Gastroesophageal sphincter (tissue), 4 donors: ENCODE measurements at places on chromosomes 13 and 19.

GRCh38 chr19:22332924-22333323 is 46.7 kb downstream of the ZNF729 start:
- ATAC-seq, result no peak

GRCh38 chr19:1079566-1080111 is 12.7 kb downstream of the ARHGAP45 start:
- ATAC-seq, result no peak

- no peak for ATAC-seq
Observed at GRCh38 chr19:39765091-39766076, 13.3 kb upstream of the LEUTX start.

DNA sequence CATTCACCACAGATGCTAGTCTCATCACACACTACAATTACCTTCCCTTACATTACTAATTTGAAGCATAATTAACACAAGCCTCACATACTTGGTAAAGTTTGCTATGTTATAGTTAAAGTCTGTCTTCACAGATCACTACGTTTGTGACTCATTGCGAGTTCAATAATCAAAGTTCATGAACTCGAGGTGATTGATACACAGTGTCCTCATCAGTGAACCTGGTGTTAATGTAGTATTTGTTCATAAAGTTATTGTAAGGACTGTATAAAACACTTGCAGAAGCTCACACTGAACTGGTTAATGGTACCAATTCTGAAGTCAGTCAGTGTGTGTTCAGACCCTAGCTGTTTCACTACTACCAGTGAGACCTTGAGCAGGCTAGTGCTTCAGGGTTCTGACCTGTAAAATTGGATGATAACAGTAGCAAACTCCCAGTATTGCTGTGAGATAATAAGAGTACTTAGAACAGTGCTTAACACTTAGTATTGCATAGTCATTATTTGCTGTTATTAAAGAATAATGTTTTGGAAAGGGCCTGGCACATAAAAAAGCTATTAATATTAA is 313.3 kb downstream of the LIG4 start:
- no peak for ATAC-seq

GRCh38 chr19:913080-913748 is at the start of gene R3HDM4:
Gene R3HDM4 (minus strand): TSS chr19:913219. CDS start chr19:913157, 62 bp downstream.
- ATAC-seq, result peak; percentile 93

- no peak for ATAC-seq
Observed at GRCh38 chr19:39416152-39417120, 4.0 kb downstream of the PLEKHG2 start.

GRCh38 chr13:69904784-69905183 is 202.8 kb upstream of the ATXN8OS start:
- ATAC-seq, result no peak

DNA sequence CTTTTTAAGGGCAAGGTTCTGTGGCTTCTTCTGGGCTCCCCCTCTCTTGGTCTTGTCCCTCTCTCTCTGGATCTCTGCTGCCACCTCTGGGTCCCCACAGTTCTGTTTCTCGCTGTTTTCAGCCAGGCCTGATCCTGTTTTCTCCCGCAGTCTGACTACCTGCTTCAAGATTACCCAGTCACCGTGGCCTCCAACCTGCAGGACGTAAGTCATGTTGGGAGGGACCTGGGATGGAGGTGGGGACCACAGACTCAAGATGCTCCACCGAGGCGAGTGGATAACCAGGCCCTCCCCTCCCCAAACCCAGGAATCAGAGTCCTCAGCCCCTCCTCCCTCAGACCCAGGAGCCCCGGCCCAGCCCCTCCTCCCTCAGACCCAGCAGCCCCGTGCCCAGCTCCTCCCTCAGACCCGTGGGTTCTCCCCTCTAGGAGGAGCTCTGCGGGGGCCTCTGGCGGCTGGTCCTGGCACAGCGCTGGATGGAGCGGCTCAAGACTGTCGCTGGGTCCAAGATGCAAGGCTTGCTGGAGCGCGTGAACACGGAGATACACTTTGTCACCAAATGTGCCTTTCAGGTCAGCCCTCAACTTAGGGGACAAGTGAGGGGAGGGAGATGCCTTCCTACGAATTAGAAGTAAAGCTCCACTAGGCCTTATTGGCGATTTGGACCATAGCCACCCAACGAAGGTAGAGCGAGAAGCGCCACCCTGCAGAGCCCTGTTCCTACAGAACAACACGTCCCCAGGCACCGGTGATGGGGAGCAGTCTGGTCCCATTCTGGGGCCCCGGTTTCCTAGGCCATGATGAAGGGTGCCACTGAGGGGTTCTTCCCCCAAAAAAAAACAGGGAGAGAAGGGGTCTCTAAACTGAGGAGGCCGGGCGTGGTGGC is 2.2 kb downstream of the FLT3LG start:
- ATAC-seq, result no peak

DNA sequence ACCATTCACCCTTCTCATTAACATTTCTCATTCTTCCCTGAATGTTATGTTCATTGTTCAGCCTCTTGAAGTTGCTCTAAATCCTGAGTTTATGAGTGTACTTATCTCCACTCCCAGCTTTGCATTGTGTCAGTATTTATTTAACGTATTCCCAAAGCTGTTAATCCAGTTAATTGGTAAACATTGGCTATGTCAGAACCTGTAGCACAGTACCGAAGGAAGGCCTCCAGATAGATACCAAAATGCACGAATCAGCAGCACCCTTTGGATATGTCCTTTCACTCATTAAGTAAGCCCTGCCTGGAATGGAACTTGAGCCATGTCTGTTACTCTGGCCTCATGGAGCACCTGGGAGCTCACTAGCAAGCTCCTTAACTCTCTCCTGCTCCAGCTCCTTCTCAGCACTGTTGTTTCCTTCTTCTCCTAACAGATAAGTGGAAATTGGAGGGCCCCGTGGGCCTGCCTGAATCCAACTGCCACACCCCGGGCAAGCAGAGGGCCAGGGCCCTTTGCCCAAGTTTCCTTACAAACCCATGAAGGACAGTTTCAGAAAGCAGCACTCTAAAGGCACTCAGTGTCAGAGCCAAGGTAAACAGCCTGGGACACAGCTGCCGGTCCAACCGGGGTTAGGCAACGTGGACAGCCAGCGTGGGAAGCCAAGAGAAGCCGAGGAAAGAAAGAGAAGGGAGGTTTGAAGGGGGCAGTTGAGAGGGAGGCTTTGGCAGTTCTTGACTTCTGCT is 155.0 kb upstream of the SERP2 start:
- peak; percentile 87 for ATAC-seq

DNA sequence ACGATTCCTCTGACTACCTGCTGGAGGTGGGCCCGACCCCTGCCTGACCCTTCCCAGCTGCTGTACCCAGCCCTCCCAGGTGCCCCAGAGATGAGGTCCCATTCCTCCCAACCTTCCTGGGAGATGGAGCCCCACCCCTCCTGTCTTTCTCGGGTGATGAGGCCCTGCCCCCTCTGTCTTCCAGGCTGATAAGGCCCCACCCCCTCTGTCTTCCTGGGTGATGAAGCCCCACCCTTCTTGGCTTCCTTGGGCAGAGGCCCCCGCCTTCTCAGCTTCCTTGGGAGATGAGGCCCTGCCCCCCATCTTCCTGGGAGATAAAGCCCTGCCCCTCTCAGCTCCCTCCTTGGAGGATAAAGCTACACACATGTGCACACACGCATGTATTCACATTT is 47.9 kb downstream of the CERS4 start:
- ATAC-seq, result no peak

DNA sequence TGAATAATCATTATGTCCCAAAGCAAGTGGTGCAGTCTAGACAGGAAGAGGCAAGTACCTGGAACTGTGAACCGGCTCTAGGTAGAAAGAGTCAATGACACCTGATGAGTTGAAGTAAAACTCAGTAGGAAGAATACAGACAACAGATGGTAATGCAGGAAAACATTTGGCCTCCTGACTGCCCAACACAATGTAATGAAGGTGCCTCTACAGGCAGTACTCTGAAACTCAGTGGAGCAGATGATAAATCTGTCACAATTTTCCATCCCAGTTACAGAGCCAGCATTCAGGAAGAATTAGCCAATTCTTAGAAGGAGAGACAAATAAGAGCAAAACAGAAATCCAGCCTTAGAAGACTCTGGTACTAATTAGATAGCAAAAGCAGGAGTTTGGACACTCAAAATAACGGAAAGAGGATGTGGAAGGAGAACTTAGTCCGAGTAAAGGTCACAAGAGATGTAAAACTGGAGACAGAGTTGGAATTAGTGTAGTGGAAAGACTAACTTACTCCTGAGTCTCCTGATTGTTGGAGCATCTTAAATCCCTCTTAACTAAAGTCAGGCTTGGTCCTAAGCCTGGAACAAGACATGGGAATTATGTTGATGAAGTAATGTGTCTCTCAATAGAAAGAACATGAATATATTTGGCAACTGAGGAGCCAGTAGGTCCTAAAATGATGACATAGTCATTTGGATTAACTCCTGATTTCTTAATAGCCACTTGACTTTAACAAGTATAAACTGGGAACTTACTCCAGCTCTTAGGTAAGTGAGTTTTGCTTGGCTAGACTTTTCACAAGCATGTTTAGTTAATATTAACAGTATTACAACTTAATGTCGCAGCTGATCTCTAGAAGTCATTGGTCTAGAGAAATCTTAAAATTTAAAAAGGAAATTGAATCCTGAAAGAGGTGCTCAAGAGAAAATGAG is 457.3 kb upstream of the MIR17HG start:
- ATAC-seq, result no peak

DNA sequence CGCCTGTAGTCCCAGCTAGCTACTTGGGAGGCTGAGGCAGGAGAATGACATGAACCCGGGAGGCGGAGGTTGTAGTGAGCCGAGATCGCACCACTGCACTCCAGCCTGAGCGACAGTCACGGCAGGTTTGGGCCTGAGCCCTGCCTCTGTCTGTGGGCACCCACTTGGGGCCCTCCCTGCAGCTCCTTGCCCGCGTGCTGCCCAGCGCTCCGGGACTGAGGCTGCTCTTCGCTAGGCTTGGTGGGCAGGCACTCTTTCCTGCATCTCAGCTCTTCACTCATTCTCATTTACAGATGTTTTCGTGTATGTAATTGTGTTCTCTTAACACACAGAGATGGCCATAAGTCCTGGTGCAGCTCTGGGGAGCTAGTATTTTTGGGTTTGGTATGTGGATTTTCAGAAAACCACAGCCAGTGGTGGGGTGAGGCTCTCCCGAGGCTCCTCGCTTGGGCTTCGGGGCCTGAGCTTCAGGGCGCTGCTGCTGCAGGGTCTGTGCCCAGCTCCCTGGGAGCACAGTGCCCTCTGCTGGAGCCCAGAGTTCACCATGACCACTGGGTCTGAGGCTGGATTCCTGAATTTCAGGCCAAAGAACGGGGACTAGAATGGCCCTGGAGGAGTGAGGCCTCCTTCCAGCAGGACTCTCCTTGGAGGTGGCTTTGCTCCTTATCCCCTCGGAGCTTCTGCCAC is 15.2 kb downstream of the UPF1 start:
- peak; percentile 88 for ATAC-seq

DNA sequence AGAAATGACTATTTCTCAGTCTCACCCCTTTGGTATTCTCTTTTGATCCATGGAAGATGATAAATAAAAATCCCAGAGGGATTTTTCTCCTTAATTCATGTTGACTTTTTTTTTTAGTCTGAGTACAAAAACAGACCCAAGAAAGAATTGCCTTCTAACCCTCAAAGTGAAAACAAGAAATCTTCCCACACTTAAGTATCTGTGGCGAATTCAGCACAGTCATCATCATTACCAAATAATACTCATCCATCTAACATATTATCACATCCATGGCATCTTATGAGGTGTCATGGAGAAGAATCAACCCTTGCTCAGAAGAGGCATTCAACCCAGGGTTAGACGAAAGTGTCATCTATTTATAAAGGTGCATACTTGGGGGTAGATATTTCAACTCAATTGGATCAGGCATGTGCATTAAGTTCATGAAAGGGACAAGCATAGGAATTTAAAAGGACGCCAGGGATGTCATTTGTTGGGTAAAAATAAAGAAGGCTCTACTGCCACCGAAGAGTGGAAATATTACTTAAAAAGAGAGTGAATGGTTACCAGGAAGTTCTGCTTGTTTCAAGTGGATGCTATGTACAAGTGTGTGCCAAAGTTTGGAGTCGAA is 101.9 kb downstream of the FLT1 start:
- no peak for ATAC-seq

GRCh38 chr13:85282876-85283275 is 516.3 kb downstream of the SLITRK6 start:
- ATAC-seq, result no peak

DNA sequence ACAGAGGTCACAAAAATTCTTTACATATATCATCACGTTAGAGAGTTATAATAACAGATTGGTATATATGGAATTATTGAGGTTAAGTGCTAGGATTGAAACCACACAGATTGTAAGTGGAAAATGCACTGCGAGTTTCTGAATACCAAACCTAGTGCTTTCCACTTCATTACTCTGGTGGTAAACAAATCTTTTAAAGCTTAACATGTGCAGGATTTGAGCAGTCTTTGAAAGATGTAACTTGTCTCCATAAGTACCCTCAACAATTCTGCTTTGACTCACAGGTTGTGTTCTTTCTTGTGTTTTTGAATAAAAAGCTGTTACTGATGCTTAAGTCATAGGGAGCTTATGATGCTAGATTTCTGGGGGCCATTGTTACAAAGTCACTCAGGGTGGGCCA is 314.7 kb upstream of the DACH1 start:
- ATAC-seq, result no peak

DNA sequence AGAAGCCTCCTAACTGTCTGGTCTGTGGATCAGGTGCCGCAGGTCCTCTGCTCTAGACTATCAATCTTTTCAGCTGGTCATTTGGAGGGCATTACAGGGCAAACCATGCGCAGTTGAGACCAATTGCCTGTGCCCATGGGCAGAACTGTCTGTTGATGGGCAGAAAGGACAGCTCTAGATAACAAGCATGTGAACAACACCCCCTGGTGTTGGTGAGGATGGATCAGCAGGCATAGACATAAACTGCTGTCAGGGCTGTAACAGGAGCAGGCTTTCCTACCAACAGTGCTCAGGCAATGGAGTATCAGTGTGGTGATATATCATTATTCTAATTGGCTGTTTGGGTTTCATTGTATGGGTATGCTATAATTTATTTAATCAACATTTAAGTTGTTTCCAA is 104.7 kb upstream of the KL start:
- no peak for ATAC-seq

DNA sequence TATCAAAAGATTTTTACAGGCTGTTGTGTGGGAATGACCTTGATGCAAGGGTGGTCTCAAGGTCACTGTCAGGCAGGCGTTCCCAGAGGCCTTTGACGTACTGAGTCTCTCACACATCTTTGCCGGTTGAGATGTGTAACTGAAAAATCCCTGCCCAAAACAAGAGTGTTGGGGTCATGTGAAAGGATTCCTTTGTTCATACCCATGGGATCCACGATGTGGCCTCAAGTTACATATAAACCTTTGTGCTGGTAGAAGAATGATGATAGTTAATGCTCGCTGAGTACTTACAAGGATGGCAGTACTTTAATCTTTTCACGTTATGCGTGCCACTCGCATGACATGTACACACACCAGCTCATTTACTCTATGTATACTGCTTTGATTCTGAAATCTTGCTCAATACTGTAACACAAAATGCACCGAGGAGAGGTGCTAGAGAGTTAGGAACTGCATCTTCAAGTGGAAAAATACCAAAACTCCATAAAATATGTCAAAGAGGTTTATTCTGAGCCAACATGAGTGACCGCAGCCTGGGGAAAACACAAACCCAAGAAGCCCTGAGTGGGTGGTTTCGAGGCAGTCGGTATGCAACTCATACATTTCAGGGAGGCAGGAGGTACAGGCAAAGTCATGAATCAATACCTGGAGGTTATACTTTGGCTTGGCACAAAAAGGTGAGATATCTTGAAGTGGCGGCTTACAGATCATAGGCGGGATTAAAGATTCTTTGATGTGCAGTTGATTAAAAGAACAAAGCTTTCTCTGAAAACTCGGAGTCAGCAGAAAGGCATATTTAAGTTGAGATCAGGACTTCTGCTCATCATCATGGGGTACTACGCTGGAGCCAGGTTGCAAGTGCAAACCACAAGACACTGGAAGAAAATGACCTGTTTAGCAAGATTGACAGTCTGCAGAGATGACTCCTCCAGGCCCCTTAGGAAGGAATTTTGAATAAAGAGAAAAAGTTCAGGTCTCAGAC is 87.4 kb upstream of the ARHGEF7 start:
- no peak for ATAC-seq
